ENCODE measurements at places on chromosomes 6 and 20.

DNA sequence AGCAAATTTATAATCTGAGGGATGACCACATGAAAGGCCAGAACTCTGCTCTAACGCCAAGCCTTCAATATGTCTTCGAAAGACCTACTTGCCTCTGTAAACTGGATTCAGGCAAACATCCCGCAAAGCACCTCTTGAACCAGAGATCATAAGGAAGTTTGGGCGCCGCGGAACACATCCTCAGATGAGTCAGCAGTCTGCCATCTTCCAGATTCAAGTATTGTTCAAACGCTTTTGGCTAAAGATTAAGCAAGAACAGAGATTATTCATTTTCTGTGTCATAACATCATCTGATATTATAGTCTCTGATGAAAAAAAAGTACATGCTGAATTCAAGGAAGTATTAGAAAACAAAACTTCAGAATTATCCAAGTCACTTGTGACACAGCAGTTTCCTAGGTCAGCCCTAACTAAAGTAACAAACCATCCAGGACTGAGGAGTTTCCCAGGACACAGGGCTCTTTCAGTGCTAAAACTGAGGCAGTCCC lies 20.8 kb downstream of the TBC1D7 start:
- no peak for DNase-seq

DNA sequence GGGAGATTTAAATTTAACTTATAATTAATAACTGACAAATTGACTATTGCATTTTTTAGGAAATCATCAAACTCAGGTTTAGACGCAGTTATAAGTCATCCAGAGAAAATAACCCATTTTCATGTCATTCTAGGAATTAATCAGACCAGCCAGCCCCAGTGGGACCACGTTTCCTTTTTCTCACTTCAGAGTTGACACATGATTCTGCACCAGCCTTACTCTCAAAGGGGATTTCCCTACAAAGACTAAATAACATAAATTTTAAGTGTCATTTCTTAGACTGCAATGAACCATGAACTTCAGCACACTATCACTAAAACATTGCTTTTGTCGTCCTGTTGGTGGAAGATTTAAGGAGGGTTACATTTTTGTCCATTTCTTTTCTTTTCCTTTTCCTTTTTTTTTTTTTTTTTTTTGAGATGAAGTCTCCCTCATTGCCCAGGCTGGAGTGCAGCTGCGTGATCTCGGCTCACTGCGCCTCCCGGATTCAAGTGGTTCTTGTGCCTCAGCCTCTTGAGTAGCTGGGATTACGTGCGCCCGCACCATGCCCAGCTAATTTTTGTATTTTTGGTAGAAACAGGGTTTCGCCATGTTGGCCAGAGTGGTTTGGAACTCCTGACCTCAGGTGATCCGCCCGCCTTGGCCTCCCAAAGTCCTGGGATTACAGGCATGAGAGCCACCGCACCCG lies 3.6 kb downstream of the IPCEF1 start:
- no peak for DNase-seq

GRCh38 chr6:62683063-62683462 lies 397.0 kb upstream of the KHDRBS2 start:
- DNase-seq, result no peak

DNA sequence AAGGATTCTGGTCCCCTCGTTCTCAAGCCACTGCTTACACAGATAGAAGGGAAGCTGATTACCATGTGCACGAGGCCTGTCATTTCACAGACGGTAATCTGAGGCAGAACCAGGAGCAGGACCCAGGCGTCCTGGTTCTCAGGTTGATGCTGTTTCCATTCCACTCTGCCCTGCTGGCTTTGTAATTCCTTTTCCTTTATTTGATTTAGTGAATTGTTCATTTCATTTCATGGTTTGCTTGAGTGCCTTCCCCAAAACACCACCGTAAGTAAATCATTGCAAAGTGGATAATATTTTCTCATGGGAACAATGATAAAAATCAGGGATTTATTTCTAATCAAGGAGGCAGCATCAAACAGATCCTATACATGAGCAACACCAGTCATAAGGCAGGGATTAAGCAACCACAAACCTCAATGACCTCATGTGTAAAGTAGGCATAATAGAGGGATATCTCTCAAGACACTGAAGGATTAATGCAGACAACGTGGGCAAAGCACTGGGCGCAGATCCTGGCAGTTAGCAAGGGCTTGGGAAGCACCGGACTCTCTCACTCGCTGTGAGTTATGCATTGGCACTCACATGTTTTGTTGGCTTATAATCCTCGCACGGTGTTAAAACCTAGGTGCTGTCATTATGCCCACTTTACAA lies 229.5 kb upstream of the FOXQ1 start:
- DNase-seq, result no peak

- DNase-seq, result no peak
These were observed 29.1 kb upstream of the ZC3H12D start for GRCh38 chr6:149513915-149514314.

All from NCI-H526 (cell line).